ENCODE measurements at places on chromosomes 2 and 18. TPM values are rescaled to one million over a fixed set of nuclear protein-coding genes. Genes with fewer than 3 reads are reported as not detected.

Gene TRIP12
- 87.1 TPM for total RNA-seq

Gene AGFG1
- 133 TPM for total RNA-seq

Gene KLHL41
- 0.08 TPM for total RNA-seq

Gene SERPINB12
- total RNA-seq, result not detected

Gene UGT1A5
- not detected for total RNA-seq

Gene TDRD15
- total RNA-seq, result not detected

Measured in A549 treated with RU486 at 1 μM for 4 hours (cell line).